ENCODE measurements at places on chromosomes 1 and 21.

GRCh38 chr1:93844262-93845045, 34.6 kb downstream of the DNTTIP2 start:
- DNase-seq, result peak; percentile 17

DNA sequence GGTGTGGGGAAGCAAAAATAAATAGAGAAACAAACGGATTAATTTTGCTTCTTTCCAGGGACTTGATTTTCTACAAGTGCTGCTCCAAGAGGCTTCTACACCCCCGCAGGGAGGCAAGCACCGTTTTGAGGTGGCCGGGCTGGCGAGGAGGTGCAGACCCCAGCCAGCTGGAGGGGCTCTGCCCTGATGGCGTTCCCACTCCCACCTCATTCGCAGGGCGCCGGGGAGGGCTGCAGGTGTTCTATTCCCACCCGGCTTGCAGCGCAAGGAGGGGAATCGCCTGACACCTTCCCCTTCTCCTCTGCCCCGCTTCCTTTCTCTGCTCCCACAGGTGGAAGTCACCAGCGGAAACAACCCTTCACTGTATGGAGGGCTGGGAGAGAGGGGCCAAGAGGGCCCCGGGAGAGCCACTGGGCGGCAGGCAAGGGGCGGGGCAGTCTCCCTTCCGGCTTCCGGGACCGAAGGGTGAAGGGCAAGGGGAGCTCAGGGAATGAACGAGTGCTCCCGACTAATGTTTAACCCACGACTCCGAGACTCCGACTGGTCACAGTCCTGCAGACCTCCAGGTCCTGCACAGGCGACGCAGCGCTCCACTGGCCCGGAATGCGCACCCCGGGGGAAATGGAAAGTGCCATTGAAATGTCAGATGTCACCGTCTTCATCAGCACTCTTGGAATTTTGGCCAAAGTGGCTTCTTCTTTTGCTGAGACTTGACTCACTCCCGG, 29.1 kb downstream of the TEX35 start:
- no peak for DNase-seq

DNA sequence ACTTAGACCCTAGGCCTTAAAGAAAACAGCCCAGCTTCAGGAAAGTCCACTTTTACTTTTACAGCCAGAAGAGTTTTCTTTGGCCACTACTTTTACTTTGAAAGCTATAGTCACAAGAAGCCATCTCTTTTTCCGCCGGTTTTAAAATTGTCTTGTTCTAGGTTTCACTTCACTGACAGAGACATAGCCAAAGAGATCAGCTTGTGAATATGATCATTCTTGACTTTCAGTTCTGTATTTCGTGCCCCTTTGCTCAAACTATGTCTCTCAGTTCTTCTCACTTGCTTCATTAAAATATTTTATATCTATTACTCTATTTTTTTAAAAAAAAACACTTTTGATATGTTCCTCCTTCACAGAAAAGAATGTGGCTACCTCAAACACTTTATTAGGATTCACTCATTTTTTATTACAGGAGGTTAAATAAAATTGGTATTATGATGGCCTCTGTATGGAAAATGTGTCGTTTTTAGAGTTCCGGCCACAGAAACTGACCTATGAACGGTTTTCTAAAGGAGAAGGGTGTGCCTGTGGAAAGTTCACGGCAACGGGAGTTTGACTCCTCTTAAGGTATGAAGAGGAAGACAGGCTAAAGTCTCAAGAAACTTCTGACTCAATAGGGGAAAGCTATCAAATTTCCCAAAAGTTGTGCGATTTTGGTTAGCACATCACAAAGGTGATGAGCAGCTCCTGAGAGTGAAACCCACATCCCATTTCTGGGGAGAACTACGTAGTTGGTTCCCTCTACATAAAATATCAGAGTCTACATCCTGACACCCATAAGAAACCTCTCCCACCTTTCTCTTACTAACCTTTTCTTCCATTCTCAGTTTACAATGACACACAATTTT, 1.2 kb downstream of the MCOLN2 start:
- DNase-seq, result no peak

DNA sequence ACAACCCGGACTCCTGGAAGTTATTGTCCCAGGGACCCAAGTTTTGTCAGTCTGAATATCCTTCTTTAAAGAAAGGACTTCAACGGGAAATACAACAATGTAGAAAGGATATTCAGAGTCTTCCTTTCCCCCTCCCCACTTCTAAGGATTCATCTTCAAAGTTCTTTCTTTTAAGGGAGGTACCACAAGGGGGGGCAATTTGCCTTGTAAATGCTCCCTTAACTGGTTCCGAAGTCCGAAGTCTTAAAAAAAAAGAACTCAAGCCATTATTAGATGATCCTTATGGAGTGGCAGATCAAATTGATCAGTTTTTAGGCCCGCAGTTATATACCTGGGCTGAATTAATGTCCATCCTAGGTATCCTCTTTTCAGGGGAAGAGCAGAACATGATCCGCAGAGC, 47.0 kb downstream of the SERINC2 start:
- DNase-seq, result no peak

GRCh38 chr1:198363625-198364151, 176.8 kb downstream of the ATP6V1G3 start:
- DNase-seq, result no peak

DNA sequence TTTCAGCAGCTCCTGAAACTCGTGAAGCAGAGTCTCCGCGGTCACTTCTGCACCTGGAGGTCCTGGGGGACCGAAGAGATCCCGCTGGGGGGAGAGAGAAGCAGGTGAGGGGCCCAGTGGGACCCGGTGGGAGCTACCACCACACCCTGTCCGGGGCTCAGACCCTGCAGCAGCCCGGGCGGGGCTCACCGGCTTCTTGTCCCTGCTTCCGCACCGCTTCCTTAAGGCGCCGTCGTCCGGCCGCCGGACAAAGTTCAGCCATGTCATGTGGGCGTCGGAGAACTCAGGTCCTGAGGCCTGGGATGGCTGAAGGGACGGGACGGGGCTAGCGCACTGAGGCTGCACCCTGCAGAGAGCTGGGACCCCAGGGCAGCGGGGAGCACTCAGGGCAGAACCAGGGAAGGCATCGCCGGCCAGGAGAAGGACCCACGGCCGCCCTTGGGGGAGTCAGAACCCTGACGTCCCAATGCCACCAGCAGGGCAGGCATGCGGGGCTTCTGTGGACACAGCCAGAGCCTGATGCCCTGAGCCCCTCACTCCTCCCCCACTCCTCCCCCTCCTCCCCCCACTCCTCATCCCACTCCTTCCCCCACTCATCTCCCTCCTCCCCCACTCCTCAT, 2.2 kb downstream of the C1QTNF12 start:
- no peak for DNase-seq

GRCh38 chr1:66351913-66352312, 182.0 kb upstream of the SGIP1 start:
- DNase-seq, result no peak

- no peak for DNase-seq
Measured at GRCh38 chr21:28963831-28964230, 28.8 kb downstream of the LTN1 start.

DNA sequence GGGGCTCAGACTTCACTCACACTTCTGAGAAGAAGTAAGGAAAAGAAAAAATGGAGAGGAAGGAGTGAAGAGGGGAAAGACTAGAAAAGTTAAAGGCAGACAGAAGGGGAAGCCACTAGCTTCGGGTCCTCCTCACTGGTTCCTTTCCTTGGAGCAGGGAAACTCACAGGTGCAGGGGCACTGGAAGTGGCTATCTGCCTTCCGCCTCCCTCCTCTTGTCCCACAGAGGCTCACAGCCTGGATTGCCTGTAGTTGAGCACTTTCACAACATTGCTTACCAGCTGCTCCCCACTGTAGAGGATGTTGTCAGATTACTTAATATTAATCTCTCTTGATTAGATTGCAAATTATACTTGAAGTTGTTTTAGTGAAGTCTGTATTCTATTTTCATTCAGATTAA, 21.6 kb upstream of the ABCA4 start:
- no peak for DNase-seq

- DNase-seq, result no peak
Measured at GRCh38 chr1:221782970-221783369, 41.1 kb upstream of the DUSP10 start.

DNA sequence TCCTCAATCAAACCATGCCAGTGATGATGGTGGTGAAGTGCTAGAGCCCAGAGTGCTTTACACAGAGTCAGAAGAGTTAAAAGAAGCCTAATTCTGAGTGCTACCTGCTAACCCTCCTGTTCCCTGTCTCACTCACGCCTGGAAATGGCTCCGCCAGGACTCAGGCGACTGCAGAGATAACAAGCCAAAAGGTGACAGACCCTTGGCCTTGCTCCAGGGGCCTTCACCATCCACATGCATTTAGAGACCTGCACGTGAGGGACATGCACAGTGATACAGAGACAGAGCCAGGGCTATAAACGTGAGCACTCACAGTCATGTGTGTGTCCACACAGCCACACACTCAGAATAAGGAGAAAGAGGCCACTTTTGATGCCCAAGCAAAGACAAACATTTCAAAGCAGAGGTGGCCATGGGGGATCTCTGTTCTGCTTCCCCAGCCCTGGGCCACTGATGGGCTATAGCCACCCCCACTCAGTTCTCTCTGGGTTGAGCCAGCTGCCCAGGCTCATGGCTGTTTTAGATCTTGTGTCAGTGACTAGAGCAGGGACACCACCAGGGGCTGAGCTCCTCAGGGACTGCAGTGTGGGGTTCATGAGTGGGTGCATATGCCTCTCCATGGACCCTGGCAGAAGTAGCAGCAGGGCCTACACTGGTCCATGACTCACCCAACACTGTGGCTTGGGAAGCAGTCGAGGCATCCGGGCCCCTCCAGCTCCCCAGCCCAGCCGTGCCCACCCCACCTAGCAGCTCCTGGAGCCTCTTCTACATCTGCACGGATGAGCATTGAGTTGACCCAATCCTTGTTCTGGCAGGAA, 117.2 kb downstream of the EPHB2 start:
- no peak for DNase-seq

GRCh38 chr1:233114860-233115259, 164.4 kb downstream of the NTPCR start:
- DNase-seq, result no peak

- peak; percentile 88 for DNase-seq
Measured at GRCh38 chr1:201565024-201565730, 26.2 kb downstream of the NAV1 start.

DNA sequence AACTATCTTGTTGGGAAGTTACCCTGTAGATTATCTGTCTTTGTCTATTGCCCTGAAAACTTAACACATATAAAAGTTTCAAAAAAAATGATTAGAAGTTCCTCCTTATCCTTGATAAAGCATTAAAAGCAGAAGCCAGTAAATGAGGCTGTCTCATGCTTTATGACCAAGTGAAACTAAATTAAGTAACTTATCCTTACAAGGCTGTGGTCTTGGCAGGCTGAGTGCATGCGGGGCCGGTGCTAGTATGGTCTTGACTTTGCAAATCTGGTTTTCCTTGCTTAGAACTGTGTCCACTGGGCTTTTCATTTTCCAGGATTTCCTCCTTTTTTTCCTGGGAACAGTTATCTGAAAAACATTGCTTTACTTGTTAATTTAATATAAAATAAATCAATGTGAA, 43.1 kb downstream of the PCNX2 start:
- no peak for DNase-seq

DNA sequence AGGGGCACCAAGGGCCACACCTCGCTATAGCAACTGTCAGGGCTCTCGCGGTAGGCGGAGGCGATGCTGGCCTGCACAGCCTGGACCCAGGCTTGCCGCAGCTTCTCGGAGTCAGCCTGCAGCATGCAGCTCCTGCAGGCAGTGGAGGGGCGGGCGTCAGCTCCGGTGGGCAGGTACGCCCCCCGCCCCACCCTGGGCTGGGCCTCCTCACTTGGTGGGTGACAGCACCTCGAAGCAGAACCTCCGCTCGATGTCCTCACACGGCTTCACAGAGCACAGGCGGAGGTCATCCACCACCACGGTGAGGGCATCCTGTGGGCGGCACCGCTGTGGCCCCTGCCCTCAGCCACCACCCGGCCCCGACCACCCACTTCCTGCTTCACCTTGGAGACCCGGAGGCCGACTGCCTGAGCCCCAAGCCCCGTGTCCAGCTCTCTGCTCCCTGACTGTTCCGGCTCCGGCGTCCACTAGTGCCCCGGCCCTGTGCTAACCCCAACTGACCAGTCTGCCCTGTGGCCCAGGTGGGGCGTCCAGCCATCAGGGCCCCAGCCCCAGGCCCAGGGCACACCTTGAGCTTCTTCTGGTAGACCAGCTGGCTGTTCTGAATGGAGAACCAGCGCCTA, 9.8 kb downstream of the ACAP3 start:
- no peak for DNase-seq

DNA sequence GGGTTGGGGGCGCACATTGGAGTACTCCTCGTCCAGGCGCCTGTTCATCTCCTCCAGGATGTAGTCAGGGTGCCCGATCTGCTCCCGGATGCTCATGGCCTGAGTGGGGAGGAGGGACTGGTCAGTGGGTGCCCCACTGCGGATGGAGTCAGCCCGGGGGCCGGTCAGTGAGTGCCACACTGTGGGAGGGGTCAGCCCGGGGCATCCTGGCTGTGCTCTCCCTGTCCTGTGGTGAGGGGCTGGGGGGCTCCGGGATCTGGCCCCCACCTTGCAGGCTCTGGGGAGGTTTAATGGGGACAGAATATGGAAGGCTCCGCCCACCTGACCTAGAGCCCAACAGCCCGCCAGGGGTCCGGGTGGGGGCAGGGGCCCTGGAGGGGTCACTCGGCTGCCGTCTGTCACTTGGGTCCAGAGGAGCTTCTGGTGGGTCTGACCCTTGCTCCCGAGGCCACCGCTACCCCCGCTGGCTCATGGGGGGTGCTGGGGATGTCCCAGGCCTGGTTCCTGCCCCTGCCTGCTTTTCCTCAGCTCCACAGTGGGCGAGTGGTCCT, 8.8 kb downstream of the PRXL2B start:
- DNase-seq, result no peak

DNA sequence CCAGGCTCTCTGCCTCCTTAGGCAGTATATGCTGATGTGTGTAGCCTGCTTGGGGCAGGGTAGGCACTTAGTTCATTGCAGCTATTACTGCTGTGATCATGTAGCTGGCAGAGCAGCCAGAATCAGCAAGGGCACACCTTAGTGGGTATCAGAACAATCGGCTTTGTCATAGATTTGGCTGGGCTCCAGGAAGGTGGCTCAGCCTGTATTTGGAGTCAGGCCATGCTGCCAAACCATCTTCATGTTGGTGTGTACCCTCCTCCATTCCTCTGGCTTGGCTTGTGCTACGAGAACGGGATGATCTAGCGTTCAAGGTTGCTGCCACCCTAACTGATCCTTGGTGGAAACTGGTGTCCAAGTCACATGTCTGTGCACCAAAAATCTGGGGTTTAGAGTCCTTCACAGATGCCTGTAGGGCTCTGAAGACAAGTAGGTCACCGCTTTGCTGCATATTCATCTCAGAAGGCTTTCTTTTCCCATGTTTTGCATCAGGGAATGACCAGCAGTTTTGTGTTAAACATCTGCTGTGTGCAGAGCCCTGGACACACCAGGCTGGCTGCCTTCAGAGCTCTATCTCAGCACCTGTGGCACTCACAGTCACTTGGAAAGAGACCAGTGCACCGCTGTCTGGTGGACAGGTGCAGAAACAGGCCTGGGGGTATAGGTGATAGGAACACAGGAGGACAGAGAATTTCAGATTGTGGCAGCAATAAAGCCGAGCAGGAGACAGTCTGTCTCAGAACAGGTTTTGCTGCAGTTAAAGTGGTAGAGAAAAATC, 23.7 kb downstream of the VANGL1 start:
- no peak for DNase-seq

DNA sequence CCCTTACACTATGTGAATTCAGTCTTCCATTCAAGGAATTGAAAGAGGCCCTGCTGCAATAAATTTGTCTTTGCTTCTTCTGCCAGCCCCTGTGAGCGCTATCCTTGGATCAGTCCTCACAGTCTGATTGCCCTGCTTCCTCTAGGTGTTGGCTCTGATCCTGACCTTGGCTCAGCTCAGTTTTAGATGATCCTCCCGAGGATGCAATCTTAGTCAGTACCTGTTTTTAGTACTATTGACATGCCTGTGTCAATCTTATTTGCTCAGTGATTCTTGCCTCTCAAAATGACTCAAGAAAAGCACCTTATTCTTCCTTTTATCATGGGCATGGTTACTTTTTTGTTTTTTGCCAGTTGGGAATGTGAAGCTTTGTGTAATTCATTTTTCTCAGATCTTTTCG, 101.4 kb upstream of the KCNK1 start:
- no peak for DNase-seq
